Type B pancreatic cell (in vitro differentiated cells): ENCODE measurements at places on chromosomes 12 and 14.

- DNase-seq: no peak
Observed at GRCh38 chr12:10607885-10608458, 5.4 kb downstream of the MAGOHB start.

GRCh38 chr14:81435391-81436295, 35.5 kb upstream of the STON2 start:
- DNase-seq: peak; percentile 72

DNA sequence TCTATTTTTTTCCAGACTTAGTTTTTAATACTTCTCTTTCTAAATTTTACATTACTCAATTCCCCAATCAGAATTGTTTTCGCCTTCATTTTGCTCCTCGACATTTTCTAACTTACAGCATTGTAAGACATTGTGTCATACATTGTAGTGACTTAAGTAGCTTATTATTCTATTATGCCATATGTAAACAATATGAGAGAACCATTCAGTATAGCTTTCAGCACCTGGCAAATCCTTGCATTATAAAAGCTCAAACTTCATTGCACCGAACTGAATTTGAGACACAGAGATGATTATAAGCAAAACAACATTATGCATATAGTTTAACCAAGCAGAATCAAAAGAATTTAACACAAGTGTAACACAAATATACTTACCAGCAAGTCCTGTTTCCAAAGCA, 46.8 kb downstream of the EXOC5 start:
- DNase-seq: no peak

GRCh38 chr12:2284321-2284813, 231.6 kb downstream of the CACNA1C start:
- no peak for DNase-seq

- DNase-seq: no peak
Observed at GRCh38 chr14:20428010-20428365, 8.0 kb downstream of the KLHL33 start.

- DNase-seq: no peak
Observed at GRCh38 chr14:74620497-74620921, 8.5 kb upstream of the LTBP2 start.

GRCh38 chr14:77912754-77913556, 113.0 kb downstream of the ADCK1 start:
- DNase-seq: no peak

- no peak for DNase-seq
Observed at GRCh38 chr12:6326316-6327228, 15.3 kb downstream of the TNFRSF1A start.

- no peak for DNase-seq
Observed at GRCh38 chr14:65926935-65927700, 514.6 kb downstream of the FUT8 start.

DNA sequence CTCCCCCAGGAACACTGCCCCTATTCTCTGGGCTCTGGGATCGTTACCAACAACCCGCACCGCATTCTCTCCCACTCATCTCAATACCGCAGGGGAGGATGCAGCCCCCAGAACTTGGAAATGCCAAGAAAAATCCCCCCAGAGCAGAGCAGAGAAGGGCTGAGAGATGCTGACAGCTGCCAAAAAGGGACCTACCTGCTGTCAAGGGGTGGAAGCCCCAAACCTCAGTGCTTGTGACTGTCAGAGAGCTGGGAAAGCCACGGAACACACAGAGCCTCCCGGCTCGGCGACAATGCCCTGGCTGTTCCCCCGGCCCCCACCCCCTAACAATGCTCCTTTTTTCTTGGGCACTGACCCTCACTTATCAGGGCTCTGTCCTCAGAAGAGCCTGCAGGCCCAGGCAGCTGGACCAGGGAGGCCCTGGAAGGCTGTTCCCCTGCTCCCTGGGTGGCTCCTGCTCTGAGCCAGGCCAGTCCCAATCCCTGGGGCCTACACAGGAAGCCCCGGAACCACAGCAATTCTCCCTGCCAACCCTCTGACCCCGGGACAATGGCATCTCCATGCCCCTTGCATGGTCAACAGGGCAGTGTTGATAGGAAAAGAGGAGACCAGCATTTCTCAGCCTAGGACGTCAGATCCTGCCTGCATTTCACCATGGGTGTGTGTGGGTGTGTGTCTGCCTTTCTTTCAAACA, 78.9 kb downstream of the ITPK1 start:
- DNase-seq: no peak

DNA sequence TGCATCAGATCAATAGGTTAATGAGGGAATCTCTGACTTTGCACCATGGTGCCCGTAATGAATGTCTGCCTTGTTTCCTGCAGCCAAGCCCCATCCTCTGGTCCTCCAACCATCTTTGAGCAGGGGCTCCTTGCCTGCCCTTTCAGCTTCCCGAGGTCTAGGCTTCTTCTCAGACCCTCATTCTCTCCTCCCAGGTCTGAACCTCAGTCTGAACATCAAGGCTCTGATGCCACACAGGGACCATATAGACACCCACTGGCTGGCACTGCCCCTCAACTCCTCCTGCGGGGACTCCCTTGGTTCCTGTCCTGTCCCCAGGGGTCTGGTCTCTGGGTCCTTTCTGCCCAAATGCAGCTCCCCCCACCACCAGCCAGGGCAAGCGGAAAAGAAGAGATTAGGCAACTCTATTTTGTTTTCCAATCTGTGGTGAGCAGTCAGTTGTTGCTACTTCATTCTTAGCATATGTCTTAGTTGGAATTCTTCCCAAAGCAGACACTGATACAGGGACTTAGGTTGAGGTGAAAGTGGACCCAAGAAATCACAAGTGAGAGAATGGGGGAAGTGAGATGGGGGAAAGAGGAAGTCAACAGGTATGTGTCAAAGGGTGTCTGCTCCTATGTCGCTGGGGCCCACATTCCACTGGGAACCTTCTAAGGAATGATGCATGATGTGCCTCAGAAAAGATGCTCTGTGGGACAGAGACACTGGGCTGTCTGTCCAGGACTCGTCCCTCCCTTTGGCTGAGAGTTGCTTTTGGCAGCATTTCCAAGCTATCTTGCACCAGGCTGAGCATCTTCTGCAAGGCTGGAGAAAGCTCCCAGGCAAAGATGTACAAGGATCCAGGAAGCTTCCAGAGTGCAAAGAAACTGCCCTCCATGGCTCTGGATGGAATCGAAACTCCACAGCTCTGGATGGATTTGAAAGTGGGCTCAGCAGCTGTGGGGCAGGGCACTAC, 1096.5 kb upstream of the TMEM132C start:
- no peak for DNase-seq

GRCh38 chr12:121697093-121697698, 15.4 kb upstream of the TMEM120B start:
- no peak for DNase-seq

- DNase-seq: no peak
Observed at GRCh38 chr12:77946541-77947061, 115.9 kb downstream of the NAV3 start.

DNA sequence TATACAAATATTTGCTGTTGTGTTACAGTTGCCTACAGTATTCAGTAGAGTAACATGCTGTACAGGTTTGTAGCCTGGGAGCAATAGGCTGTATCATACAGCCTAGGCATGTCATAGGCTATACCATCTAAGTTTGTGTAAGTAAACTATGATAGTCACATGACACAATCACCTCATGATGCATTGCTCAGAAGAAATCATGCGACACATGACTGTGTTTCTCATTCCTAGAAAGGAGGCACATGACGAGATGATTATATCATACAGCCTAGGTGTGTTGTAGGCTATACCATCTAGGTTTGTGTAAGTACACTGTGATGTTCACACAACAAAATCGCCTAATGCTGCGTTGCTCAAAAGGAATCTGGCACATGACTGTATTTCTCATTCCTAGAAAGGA, 31.9 kb downstream of the NOPCHAP1 start:
- no peak for DNase-seq

DNA sequence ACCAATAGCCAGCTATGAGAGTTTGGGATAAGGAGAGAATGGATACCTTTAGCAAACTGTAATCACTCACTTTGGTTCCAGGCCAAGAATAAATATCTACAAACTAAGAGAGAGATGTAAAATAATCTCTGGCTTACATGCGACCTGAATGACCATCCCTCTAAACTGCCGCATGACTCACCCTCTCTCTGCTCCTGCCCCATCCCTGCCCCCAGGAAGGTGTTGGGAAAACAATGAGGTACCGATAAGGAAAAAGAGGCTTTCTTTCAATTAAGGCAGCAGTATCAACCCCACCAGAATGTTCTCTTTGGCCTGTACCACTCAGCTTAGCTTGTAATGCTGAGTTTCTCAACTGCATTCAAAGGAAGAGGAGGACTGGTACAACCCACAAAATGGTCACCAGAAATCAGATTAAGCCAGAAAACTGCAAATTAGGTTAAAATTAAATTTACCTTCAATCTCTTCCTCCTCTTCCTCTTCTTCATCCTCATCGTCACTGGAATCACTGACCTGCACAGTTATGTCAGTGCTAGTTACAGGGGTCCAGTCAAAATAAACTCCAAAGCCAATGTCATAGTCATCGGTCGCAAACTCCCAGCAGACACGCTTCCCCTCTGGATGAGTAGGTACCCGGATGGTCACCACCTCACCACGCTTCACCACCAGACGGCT, 22.0 kb downstream of the GSTZ1 start:
- DNase-seq: no peak

- no peak for DNase-seq
Observed at GRCh38 chr14:51661504-51661903, 9.8 kb downstream of the FRMD6 start.

DNA sequence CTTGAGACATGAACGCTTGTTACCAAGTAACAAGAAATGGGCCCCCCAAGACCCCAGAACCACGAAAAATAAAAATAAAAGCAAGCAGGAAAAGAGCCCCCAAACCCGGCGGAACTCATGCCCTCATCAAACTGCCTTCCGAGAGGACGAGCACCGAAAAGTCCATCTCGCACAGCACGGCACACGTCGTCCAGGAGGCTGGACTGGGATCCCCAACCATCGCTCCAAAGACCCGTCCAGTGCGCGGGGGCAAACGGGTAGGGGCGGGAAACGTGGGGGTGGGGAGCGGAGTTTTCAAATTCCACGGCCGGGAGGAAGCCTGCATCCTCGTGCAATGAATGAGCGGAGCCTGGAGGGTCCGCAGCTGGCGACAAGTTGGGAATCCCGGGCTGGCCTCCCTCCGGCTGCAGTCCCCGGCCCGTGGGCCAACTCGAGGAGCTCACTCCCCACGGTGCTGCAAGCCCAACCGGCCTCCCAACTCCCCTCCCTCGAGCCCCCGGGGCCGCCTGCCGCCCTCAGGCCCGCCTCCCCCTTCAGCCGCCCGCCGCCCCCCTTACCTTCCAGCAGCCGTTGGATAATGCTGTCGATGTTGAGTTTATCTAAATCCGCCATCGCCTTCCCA, 484 bp downstream of the PPP1CC start:
- DNase-seq: peak; percentile 77

- no peak for DNase-seq
Observed at GRCh38 chr12:113072136-113072535, 15.6 kb downstream of the DTX1 start.

- DNase-seq: no peak
Observed at GRCh38 chr14:106694638-106695393, 1168.4 kb downstream of the TMEM121 start.

DNA sequence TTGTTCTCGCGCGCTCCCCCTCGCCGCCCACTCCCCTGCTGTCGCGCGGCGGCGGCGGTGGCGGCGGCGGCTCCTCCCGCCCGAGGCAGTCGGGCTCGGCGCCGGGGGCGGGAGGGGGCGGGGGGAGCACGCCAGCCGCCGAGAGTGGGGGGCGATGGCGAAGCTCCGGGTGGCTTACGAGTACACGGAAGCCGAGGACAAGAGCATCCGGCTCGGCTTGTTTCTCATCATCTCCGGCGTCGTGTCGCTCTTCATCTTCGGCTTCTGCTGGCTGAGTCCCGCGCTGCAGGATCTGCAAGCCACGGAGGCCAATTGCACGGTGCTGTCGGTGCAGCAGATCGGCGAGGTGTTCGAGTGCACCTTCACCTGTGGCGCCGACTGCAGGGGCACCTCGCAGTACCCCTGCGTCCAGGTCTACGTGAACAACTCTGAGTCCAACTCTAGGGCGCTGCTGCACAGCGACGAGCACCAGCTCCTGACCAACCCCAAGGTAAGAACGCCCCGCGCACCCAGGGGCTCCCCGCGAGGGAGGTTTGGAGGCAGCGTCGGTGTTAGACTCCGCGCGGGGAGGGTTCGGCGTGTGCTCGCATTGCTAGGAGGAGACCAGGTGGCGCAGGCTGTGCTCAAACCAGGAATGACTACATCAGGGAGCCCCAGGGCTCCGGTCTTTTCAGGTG, 629 bp downstream of the KCNMB4 start:
- no peak for DNase-seq

GRCh38 chr12:8513256-8513655, at the start of gene CLEC4D:
TSS of gene CLEC4D (plus strand) at chr12:8513503. CDS start at chr12:8513733, 230 bp downstream.
- no peak for DNase-seq

DNA sequence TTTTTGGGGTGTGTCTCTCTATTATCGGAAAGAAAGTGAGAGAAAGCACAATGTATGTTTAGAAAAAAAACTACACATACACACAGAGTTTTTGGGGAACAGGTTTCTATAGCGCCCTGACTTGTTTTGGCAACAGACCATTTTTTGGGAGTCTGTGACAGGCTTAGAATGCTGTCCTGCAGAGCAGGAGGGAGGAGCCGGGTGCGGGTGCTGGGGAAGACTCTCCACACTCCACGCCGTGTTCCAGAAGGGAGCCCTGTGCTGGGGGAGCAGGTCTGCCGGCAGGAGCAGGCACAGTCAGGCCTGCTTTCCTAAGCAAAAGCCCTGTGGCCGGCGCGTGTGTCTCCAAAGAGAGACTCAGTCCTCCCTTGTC, 26.5 kb downstream of the CD9 start:
- no peak for DNase-seq

DNA sequence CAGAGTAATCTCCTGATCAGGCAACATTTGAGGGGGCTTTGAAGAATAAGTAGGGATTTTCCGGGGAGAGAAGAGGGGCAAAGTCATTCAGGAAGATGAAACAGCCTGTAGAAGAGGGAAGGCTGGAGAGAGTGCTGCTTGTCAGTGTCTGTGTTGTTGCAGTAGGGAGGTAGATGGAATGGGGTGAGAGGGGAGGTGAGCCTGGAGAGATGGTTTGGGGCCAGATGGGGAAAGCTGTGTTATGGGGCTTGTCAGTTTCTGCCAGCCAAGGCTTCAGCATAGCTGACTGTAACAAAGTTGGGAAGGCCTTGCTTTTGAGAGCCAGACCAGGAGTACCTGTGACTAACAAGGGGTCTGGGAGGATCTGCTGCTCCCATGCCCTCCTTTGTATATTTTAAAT, 18.0 kb downstream of the BICD1 start:
- no peak for DNase-seq

DNA sequence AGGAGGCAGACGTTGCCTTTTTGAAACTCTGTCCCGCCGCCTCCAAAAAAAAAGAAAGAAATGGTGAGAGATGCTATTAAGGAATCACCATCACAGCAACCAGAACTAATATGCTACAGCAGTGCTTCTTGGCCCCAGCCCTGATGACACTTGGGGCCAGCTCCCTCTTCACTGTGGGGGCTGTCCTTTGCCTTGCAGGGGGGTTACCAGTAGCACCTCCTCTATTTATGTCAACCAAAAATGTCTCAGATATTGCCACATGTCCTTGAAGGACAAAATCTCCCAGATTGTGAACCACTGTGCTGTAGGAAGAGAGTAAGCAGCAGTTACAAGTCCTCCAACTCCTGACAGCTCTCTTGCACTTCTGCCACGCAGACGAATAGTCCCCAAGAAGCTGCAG, 76.4 kb downstream of the LRRC74A start:
- no peak for DNase-seq
